ENCODE measurements at places on chromosomes 6 and 20.

- DNase-seq: no peak
Observed at GRCh38 chr6:21858076-21858475, 264.5 kb downstream of the SOX4 start.

DNA sequence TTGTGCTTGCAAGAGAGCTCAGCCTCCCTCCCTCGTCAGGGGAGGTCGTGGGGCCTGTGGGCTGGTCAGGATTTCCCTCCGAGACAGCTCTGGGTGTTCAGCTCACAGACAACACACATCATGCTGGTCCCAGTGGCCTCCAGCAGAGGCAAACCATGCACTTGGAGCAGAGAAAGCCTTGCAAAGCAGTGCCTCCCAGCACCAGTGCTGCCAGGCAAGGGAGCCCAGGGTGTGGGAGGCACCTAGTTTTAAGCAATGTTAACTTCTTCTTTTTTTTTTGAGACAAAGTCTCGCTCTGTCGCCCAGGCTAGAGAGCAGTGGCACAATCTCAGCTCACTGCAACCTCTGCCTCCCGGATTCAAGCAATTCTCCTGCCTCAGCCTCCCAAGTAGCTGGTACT lies 34.0 kb upstream of the INSM1 start:
- DNase-seq: no peak

DNA sequence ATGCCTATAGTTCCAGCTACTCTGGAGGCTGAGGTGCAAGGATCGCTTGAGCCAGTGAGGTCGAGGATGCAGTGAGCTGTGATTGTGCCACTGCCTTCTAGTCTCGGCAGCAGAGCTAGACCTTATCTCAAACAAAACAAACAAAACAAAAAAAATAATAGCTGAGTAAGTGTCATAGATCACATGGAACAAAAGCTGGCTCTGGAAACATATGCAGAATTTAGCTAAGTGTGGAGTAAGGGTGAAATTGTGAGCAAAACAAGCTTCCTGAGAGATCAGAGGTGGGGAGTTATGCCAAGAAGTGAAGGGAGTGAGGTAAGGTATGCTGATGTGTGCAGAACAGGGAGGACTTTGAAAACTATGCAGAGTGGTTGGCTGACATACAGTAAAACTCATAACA lies 18.7 kb downstream of the SGK1 start:
- DNase-seq: no peak

DNA sequence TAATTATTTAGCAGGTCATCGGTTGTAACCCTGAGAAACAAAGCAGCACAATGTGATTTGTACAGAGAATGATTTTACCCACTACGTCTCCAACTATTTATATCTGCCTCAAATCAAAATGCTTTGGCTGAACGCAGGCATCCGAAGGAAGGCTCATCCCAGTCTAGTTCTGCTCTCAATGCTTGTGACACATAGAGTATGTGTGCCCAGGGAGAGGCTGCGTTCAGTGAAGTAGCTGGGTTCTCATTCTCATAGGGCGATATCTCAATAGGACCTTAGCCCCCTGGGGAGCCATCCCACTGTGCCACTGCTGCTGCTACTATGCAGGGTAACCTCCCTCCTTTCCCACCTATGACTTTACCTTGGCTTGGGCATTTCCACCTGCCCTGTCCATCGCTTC lies 407 bp downstream of the GABRR2 start:
- DNase-seq: no peak

- DNase-seq: no peak
Observed at GRCh38 chr6:87763901-87764300, 61.9 kb upstream of the AKIRIN2 start.

DNA sequence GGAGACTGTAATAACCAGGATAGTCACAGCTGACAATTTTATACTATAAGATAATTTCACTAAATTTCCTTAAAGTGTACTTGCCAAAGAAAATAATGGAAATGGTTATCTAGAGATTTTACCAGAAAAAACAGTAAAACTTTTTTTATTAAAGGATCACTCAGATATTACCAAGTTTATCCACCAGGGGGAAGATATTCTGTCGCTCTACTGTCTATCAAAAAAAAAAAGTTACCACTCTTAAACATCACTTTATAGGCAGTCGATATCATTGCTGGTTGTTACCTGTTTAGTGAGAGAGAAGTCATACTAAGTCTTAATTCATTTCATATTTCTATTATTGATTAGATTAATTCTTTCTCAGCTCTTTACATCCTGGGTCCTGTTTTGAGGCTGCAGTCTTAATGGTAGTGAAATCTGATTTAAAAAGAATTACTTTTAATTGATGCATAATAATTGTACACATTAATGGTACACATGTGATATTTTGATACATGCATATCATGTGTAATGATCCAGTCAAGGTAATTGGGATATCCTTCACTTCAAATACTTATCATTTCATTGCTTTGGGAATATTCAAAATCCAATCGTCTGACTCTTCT lies 18.9 kb downstream of the L3MBTL3 start:
- no peak for DNase-seq
